ENCODE measurements at places on chromosomes 16 and 17.

- DNase-seq, result no peak
Measured at GRCh38 chr16:50884066-50884860, 142.4 kb downstream of the CYLD start.

- no peak for DNase-seq
Measured at GRCh38 chr16:719815-720446, 1.0 kb upstream of the ANTKMT start.

DNA sequence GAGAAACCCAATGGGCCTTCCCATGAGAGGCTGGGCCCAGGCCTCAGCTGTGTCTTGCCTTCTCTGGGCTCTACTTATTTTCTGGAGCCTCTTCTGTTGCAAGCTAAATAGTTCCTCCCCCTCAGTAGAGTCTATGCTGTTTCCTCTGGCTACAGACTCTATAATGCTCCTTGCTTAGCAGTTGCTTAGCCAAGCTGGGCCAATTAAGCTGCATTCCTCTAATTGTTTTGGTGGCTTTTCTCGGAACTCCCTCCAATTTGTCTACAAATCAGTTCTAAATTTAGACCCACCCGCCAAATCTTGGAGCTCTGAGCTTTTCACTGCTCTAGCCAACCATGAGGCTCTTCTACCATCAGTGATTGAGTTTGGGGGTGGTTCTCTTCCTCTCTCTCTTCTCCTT, 302.7 kb upstream of the ASIC2 start:
- DNase-seq, result no peak

- no peak for DNase-seq
Measured at GRCh38 chr16:77190190-77190477, 856 bp upstream of the MON1B start.

DNA sequence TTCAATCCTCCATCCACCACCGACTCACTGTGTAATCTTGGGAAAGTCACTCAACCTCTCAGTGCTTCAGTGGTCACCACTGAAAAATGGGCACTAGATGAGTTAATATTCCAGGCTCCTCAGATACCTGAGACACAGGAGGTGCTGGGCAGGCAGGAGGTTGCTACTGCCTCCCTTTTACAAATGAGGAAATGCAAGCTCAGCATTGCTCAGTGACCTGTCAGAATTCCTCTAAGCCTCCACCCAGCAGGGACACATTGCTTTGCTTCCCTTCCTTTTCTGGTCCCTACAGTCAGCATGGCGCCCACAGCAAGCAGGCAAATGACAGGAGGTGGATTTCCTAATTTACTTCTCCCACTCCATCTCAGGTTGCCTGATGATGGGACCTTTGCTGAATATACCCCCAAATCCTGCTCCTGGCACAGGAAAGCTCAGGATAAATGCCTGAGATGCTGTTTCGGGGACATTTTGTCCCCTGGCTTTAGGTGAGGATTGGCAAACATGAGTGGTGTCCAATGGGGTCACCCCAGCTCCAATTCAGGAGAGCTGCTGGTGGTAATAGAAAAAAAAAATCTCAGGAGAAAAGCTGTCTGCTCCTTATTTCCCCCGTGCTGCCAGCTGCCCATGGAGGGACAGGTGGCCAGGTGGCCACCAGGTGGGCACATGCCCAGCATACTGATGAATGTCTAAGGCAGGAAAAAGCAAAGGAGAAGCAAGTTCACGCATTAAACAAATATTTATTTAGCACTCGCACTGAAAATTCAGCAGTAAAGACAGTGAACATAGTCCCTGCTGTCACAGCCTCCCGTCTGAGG, 5.0 kb upstream of the KRT13 start:
- no peak for DNase-seq

DNA sequence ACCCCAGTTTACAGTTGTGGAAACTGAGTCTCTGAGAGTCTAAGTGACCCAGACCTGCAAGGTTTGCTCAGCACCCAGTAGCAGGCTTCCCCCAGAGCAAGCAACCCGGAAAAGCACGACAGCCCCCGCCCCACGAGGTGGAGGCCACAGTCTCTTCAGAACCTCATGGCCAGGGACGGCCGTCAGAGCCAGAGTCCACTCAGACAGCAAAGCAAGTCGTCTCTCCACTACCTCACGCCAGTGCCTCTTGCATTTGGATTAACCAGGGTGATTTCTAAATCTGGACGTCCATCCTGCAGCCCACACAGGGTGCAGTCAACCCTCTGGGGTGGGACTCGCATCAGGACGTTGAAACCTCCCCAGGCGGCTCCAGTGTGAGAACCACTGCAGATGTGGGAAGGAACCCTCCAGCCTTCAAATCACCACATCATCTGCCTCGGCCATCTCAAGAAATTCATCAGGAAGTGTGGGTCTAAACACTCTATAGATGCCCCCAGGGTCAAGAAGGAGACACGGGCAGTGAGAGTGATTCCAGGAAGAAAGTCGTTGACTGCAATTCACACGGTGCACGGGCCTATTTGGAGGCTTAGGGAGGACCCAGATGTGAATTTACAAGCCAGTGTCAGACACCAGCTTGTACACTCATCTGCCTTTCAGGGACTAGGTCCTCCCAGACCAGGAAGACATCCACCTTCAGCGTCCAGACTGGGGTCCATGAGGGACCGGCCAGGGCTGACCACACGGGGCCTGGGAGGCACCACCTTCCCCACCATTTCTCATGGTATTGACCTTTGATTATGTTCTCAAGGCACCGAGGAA, 20.2 kb upstream of the RBFOX3 start:
- DNase-seq, result no peak

GRCh38 chr16:83136419-83136818, 509.6 kb downstream of the CDH13 start:
- no peak for DNase-seq

DNA sequence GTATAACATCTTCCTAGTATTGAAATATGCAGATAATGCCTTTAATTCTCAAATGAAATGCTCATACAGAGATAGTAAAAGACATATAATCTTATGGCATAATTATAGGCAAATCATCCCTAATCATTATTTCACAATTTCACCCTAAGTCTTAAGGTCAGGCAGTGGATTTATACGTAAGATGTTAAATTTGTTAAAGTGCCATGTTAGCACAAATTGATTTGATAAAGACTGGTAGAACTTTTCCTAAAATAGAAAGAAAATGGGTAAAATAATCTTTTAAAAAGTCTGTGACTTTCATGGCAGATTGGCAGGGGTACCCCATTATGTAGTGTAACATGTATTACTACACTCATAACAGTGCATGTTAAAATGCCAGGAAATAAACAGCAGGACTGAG, 1092.7 kb upstream of the GOT2 start:
- DNase-seq, result no peak

DNA sequence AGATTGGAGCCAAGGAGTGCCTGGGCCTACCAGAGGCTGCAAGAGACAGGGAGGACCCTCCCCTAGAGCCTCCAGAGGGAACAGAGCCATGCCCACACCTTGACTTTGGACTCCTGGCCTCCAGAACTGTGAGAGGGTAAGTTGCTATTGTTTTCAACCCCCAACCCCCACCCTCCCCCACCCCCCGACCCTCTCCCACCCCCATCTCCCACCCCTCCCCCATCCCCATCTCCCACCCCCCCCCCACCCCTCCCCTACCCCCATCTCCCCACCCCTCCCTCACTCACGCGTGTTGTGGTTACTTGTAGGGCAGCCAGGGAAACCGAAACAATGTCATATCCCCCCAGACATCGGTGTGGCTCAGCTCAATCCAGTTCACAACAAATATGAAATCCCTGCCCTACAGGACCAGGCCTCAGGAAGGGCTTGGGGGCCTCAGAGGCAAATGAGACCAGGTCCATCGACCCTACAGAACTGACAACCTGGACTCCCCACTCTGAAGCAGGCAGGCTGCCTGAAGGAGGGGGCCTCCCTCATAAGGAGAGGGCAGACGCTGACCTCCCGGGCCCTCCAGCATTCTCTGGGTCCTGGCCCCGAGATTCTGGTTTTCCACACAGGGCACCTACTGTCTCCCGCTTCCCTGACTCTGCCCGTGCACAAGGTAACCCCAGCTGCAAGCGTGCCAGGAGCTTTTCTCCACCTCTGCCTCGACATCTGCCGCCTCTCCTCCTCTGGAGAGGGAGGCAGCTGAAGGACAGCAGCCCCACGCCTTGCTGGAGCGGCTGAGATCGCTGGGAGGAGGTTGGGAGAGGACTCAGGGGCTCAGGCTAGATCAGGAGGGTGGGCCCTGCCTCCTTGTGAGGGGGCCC, 3.0 kb upstream of the ZCCHC14 start:
- no peak for DNase-seq

- DNase-seq, result no peak
Measured at GRCh38 chr16:15450624-15451023, 16.2 kb downstream of the BMERB1 start.

GRCh38 chr16:14362774-14363371, 267.2 kb downstream of the PARN start:
- DNase-seq, result no peak

GRCh38 chr16:86824751-86825296, 246.5 kb downstream of the FOXL1 start:
- DNase-seq, result no peak

DNA sequence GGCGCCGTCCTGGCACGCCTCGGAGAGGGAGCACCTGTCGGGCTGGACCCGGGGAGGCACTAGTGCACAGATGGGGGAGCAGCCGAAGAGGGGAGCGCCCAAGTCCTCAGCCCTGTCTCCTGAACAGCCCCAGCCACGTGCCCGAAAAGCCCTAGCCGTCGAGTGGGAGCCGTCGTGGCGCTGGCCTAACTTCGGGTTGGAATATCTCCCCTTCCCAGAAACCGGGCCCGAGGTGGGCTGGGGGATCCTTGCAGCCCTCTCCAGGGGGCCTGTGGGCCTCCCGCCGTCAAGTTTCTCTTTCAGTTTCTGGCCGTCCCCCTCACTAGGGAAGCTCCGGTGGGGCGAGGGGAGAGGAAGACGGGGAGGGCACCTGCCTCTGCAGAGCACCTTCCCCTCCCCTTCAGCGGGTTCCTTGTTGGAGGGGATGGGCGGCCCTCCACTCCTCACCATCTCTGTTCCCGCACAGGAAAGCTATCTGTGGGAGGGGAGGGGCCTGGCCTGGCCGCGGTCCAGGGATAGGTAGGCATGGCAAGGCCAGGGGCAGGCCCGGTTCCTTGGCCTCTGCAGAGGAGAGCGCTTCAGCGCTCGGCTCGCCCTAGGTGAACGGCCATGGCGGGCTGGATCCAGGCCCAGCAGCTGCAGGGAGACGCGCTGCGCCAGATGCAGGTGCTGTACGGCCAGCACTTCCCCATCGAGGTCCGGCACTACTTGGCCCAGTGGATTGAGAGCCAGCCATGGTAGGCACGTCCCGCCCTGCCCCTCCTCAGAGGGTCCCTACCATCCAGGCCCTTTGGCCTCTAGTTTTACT, 709 bp downstream of the STAT5A start:
- peak; percentile 60 for DNase-seq

DNA sequence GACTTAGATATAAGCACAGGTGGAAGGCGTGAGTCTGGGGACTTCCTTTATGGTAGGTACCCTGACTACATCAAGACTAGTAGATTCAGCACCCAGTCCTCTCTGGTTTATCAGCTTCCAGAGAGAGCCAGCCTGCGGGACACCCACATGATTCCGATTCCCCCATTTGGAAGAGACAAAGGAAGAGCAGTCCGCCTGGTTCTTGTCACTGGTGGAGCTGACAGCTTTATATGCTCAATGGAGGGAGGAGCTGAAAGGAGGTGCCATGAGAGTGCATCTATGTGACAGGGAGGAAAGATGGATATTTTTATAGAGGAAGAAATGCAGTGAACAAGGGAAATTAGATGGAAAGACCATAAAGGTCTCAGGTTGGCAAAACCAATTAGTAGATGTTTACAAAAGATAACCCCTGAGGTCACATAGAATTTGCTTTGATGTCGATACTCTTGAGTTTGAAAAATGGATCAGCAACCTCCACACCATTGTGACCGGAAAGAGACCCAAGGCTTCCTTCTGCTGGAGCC, 437.7 kb downstream of the PMP22 start:
- no peak for DNase-seq

- DNase-seq, result no peak
Measured at GRCh38 chr17:70378076-70378475, 208.7 kb downstream of the KCNJ2 start.

DNA sequence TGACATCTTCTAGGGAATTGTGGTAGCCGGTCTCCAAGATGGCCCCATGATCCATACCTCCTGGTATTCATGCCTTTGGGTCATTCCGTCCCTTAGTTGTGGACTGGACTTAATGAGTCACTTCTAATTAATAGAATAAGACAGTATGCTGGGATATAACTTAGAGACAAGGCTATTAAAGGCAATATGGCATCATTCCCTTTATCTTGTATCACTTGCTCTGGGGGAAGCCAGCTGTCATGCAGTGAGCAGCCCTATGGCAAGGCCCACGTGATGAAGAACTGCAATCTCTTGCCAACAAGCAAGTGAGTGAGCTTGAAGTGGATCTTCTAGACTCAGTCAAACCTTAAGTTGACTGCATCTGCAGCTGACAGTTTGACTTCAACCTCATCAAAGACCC, 97.8 kb upstream of the MED13 start:
- no peak for DNase-seq

DNA sequence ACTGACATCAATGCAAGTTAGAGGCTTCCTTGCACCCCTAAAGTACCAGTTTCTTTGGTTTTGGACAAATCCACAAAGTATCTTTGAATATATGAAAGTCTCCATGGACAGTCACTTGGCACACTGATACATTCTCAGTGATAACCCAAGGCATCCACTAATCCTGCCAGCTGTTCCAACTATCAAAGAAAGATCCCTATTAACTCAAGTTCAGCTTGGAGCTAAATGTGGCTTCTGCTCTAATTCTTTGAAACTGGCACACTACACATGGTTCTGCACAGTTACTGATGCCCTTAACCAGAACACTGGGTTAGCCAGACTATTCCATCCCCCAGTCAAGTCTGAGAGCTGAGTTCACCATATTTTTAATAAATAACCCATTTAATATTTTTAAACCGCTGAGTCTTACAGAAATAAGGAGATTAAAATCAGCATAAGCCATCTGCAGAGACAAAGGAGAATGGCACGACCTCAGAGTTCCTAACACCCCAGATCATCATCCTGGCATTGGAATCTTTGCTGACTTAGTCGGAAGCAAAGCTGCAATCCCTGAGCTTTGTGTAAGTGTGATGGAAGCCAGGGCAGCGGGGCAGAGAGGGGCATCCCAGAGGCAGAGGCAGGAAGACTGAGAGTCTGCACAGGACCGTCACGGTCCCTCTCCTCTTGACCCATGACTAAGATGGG, 6.3 kb downstream of the CACNG1 start:
- DNase-seq, result no peak

- no peak for DNase-seq
Measured at GRCh38 chr16:5722116-5722619, 624.6 kb upstream of the EEF2KMT start.
